ENCODE measurements at places on chromosomes 3 and 15.

DNA sequence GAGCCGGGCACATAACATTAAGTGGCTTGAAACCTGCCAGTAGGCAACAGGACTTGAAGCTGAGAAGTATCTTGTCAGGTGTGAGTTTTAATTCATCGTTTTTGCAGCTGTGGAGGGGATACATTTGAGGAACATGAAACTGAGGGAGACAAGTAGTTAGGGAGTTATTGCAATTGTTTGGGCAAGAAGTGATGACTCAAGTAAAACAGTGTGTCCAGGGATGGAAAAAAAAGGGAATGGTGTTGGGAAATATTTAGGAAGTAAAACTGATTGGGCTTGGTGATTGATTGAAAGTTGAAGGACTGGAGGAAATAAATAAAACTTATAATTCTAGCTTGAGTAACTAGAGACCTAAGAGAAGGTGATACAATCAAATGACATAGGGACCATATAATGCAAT, 85.5 kb downstream of the NCEH1 start:
- no peak for DNase-seq

DNA sequence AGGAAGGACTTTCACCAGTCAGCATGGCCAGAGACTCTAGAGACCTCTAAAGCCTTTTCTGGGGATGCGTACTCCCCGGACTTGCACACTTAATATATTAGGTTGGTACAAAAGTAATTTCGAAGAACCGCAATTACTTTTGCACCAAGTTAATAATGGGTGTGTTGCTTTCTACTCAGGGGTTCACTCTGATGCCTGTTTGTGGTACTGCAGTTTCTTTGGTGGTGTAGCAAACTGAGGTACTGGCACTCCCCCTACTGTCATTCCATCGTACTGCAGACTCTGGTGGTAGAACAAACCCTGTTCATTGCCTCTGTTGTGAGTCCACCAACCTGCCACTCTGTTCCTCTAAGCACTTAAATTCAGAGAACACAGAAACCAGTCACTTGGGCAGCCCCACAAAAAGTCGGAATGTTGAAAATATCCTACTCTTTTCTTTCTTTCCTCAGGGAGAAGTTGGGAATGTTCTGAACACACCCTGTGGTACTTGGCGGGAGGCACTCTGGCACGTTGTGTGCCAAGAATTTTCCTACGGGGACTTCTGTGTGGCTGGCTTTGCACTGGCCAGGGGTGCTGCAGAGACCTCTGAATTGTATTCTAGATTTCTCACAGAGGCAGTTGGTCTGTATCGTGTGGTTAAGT, 46.3 kb downstream of the GABRG3 start:
- DNase-seq, result peak; percentile 26

GRCh38 chr15:49990835-49991545, 128.0 kb downstream of the ATP8B4 start:
- DNase-seq, result no peak

- no peak for DNase-seq
Observed at GRCh38 chr3:181888234-181888633, 176.5 kb downstream of the SOX2 start.

- peak; percentile 26 for DNase-seq
Observed at GRCh38 chr3:31908391-31909097, 72.5 kb downstream of the OSBPL10 start.

DNA sequence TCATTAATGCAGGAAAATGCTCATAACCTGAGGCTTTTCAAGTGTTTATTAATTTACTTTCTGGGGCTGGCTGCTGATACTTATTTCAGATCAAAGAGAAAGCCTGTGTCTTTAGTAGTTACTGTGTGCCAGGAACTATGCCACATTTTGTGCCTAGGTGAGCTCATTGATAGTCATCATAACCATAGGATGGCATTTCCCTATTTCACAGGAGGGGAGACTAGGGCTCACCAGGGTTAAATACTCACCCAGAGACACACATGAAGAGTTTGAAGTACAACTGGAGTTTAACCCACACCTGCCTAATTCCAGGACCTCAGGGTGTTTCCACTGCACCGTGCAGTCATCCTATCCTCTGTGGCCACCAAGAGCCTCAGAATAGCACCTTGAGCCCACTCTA, 264.4 kb upstream of the NR2E3 start:
- no peak for DNase-seq

- DNase-seq, result no peak
Observed at GRCh38 chr3:25507811-25508210, 79.7 kb downstream of the RARB start.

- DNase-seq, result no peak
Observed at GRCh38 chr3:57252404-57252803, 24.9 kb downstream of the APPL1 start.

DNA sequence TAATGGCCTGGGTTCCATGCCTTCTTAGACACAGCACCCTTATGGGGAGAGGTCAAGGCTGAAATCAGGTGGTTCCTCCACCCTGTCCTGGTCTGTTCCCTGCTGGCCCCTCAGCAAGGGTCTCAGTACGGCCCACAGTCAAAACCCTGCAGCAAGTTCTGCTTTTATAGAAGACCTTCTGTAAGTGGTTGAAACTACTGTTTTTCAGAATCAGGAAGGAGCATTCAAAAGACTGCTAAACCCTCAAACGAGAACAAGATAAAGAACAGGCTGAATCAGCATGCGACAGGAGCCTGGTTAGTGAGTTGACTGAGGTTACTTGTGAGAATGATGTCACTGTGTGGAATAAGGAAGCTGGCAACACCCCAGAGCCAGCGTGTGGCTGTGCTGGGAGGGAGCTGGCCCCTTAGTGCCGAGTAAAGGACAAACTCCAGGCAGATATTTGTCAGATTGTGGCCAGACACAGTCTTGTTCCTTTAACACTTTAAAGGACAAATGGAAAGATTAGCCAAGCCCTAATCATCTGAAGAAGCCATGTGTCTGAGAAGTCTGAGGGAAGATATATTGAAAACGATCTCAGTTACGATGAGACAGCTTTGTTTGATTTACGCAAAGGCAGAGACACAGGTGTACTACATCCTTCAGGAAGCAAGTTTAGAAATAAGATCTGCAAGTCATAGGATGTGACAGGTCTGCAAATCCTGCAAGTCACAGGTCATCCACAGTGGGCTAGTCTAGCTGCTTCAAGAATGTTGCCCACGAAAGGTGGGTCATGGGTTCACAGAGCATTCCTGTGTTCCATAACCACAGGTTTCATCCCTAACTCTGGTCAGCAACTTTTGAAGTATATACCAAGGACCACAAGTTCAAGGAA, 54.0 kb downstream of the B3GNT5 start:
- DNase-seq, result peak; percentile 17

GRCh38 chr15:95561463-95561862, 769.0 kb upstream of the NR2F2 start:
- DNase-seq, result no peak

GRCh38 chr3:138445654-138446053, 11.2 kb downstream of the ESYT3 start:
- DNase-seq, result no peak

DNA sequence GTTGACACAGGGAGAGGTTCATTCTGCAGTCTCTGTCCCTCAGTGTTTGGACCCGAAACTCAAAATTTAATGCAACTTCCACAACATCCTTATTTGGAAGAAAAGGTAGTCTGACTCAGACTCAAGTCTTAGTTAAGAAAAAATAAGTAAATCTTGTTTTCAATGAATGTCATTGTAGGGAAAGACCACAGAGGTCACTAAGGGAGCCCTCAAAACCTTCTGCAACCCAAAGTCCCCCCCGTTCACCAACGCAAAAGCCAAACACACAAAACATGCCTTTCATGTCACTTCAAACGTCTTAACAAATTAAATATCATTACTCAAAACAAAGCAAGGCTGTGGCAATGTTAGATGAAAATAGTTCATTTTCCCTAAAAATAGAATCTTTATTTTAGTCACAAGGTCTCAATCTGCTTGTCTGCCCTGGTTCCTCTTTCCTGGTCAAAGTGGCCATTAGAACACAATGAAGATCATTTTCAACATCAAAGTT, 20.9 kb upstream of the SSUH2 start:
- no peak for DNase-seq

DNA sequence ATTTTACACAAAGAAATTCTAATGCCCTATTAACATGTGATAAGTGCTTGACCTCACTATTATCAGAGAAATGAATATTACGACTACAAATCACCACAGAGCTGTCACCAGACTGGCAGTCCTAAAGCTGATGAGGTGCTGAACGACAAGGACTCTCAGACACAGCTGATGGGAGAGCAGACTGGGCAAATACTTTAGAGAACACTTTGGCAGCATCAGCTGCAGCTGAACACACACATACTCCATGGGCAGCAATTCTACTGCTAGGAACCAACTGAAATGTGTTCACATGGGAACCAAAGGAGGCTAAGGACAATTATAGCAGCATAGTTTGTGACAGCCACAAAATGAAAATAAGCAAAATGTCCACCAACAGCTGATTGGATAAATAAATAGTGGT, 45.5 kb downstream of the SUSD5 start:
- no peak for DNase-seq

DNA sequence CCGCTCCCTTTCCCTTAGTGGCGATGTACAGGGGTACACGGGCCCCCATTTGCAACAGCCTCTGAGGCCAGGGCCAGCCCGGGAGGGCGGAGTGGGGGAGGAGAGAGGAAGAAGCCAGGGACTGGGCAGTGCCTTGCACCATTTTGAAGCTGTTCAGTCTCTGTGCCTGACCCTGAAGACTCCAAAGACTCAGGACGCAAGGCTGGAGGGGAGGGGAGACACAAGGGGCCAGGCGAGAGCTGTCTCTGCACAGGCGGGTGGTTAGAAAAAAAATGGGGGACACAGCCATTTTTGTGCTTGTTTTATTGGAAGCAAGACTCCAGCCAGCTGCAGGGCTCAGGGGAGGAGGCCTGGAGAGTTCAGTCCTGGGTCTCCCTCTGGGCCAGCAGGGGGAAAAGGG, 1.6 kb downstream of the RPP25 start:
- DNase-seq, result peak; percentile 22

GRCh38 chr15:101044625-101045235, 125.6 kb downstream of the LRRK1 start:
- DNase-seq, result no peak

- DNase-seq, result no peak
Observed at GRCh38 chr15:58026051-58026450, 39.5 kb downstream of the ALDH1A2 start.

GRCh38 chr3:71063773-71064290, 519.7 kb downstream of the FOXP1 start:
- no peak for DNase-seq

DNA sequence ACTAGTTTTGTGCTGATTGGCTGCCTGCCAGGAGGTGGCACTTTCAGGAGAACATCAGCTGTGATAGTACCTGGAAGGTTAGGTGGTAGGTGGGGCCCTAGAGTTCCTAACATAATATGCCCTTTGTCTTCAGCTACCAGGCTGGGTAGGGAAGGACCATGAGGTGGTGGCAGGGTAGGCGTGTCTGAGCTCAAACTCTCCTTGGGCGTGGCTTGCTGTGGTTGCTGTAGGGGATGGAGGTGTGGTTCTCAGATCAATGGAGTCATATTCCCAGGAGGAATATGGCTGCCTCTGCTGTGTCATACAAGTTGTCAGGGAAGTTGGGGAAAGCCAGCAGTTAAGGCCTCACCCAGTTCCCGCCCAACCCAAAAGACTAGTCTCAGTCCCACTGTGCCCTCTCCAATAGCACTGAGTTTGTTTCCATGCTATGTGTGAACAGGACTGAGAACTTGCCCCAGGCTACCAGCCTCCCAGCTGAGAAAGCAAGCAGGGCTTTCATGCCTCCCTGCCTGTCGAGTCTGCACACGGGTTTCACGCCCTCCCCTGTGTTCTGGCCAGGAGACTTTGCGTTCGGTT, 107.7 kb downstream of the CHCHD4 start:
- DNase-seq, result no peak

DNA sequence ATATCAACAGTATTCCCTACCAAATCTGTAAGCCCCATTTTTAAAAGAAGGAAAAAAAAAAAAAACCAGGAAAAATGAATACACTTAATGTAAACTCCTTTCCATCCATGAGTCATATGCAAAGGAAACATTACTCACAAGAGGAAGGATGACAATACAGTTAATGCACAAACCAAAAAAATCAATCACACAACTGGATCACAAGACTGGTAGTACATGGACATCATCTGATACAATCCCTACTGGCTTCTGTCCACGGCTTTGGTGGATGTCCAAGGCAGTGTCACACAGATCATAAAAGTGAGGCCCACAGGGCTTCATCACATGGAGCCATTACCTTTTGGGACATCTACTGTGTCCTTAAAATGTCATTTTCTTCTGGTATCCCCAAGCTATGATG, 44.0 kb downstream of the SUCLG2 start:
- no peak for DNase-seq

DNA sequence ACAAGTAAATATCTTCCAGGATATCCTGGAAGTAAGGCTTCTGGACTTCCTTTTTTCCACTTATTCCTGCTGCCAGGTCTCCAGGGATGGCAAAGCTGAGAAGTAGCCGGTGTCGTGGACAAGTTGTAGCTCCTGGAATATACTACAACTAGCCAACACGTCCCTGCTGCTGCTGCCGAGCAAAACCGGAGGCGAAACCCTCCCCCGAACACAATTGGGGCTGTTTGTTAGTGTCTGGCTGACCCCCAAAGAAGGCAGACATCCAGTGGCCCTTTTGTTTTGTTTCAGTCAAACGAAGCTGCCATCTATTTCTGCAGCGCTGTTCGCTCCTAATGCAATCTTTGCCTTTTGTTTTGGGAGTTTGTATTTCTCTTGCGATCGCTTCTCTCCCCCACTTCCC, 45.3 kb upstream of the EIF5A2 start:
- no peak for DNase-seq

GRCh38 chr3:172204716-172205115, 165.3 kb downstream of the FNDC3B start:
- no peak for DNase-seq

DNA sequence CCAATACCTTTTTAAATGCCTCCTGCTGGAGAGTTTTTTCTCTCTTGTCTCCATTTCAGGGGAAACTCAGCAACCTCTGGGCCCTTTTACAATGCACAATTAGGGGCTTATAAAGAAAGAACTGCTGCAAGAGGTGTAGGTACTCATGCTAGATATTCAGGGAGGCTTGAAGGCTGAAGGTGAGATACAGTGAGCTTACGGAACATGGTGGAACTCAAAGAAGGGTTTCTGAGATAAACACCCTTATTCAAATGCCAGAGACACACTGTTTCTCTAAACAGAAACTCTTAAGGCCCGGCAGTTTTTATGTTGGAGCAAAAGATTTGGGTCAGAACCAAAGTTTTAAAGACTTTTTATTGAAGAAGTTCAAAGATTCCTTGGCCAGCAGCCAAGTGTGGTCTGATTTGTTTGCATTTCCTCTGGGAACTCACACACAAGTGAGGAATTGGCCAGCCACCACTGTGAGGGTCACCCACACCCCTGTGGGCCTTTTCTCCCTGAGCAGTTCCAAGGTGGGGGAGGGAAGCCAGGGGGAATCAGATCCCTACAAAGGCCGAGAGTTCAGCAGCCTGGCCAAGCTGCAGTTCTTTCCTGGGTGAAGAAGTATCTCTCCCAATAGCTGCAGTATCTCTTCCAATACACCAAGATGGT, 47.8 kb downstream of the TNFAIP8L3 start:
- DNase-seq, result no peak

- DNase-seq, result peak; percentile 67
Observed at GRCh38 chr3:123652342-123652984, 67.6 kb upstream of the HACD2 start.

GRCh38 chr3:59644479-59645402, 594.9 kb upstream of the CFAP20DC start:
- DNase-seq, result no peak

GRCh38 chr15:38972831-38973230, 408.2 kb upstream of the RASGRP1 start:
- DNase-seq, result no peak

GRCh38 chr3:172153335-172153861, 114.0 kb downstream of the FNDC3B start:
- DNase-seq, result peak; percentile 59

GRCh38 chr3:194262925-194263305, 88.2 kb downstream of the CPN2 start:
- DNase-seq, result no peak

GRCh38 chr15:100592898-100593297, 9.1 kb downstream of the LINS1 start:
- no peak for DNase-seq
